ENCODE measurements at places on chromosomes 6 and 20.

- DNase-seq: no peak
These were observed 60.9 kb downstream of the IRF4 start for GRCh38 chr6:452301-453067.

- DNase-seq: no peak
These were observed 29.1 kb upstream of the APCDD1L start for GRCh38 chr20:58544286-58544685.

DNA sequence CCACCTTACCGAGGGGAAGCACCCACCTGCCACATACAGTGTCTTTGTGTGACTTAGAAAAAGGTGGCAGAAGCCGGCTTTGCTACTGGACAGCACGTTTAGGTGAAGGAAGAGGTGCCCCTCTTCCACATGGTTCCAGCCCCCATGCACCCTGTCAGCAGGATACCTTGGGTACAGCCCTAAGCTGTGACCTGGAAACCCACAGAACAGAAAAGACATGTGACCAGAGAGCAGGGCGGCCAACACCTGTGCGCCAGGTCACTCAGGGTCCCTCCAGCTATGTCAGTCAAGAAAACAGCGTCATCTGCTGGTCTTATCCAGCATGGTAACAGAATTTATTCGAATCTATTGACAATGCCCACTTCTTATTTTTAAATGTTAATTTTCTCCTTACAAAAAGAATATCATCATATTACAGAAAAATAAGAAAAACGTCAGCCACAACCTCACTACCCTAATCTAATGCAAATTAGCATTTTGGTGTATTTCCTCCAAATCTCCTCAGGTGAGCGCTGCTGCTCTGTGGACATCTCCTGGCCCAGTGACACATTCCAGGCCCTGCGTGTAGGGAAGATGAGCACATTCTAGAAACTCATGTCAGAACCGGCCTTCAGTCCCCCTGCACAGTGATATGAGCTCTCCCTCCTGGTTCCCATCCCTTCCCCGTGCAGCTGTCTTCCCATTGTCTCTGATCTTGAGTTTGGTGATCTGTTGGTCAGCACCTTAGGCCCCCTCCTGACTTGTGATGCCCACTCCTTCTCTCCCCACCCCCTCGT is 37.2 kb downstream of the GTF2H5 start:
- peak; percentile 46 for DNase-seq

DNA sequence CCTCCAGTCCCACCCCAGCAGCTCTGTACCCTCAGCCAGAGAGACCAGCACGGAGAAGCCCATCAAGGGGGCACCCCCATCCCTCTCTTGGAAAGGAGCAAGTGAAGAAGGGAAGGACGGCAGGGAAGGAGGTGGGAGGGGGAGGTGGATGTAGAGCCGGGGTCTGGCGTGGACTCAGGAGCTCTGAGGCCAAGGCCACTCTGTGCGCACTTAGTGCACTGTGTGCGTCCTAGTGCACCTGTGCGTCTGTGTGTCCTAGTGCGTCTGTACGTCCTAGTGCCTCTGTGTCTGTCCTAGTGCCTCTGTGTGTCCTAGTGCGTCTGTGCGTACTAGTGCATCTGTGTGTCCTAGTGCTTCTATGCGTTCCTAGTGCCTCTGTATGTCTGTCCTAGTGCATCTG is 54.2 kb downstream of the DSTN start:
- no peak for DNase-seq

DNA sequence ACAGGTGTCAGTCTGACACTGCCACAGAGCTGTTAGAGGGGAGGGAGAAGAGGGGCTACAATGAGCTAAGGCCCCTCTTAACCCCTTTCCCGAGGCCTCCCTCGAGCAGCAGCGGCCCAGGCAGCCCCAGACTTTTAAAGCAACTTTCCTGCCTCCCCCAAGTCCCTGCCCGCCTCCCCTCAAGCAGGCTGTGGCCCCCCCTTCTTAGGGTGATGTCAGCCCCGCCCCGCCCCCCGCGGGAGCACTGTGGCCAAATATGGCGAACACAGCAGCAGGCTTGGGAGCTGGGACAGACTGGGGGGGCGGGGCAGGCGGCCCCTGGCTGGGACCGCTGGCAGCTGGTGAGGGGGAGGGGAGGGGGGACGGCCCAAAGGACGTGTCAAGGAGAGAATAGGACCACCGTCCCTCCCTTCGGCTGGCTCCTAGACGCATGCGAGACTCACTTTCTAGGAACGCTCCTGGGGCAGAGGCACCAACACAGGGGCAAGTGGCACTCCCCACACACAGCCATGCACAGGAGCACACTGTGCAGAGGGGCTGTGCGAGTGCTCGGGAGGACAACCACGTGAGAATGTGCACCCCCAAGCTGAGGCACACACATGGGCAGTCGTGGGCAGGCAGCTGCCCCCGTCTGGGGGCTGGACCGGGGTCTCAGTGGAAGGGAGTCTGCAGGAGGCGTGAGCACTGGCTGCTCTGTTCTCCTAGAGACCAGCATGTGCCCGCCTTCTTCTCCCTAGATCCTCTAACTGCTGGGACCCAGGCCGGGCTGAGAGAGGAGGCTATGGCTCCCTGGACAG is 6.7 kb downstream of the TEAD3 start:
- no peak for DNase-seq

DNA sequence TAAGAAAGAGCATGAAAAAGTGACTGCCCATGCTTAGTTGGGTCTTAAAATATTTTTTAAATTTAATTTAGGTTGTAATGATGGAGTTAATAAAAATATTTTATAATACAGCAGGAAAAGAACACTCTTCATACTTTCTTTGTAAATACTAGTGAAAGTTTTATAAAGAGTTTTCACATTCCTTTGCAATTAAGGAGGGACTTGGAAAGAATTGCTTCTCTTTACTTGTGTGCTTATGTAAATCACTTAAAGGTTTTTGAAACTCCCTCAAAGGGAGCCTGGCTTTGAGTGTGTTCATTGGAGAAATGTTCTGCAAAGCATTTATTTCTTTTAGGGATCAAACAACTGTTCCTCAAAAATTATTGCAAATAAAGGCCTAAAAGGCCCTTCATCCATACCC is 11.6 kb upstream of the TFAP2B start:
- DNase-seq: no peak

GRCh38 chr6:152364866-152365265 is 272.3 kb downstream of the SYNE1 start:
- DNase-seq: no peak

All from HT-29 (cell line).